ENCODE measurements at places on chromosomes 12 and 14.

- no peak for DNase-seq
These were observed 141.6 kb upstream of the PELI2 start for GRCh38 chr14:55976655-55977054.

- DNase-seq: no peak
These were observed 139.4 kb upstream of the PRICKLE1 start for GRCh38 chr12:42728770-42729534.

DNA sequence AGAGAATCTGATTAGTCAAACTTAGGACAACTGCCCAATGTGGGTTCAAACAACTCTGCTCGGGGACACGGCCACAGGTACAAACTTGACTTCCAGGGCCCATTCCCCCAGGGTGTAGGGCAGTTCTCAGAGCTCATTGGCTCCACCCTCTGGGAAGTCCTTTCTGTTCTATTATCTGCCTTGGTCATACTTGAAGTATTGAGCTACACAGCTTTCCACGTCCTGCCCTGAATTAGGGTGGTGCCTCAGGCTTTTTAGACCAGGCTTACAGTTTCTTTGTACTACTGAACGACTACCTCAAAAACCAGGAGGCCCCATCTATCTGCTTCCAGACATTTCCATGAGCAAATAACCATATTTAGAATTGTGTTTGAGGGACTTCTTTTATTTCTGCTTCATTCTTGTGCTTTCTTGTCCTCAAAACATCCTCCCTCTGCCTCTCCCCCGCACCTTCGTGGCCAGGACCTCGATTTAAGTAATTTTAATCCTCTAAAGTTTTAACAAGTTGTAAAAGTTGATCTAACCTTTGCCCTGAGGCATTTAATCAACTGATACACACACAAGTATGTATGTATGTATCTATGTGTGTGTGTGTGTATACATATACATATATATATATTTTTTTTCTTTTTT is 281.7 kb upstream of the AMIGO2 start:
- peak; percentile 21 for DNase-seq

GRCh38 chr14:50944647-50945413 is 547 bp upstream of the PYGL start:
- DNase-seq: no peak

DNA sequence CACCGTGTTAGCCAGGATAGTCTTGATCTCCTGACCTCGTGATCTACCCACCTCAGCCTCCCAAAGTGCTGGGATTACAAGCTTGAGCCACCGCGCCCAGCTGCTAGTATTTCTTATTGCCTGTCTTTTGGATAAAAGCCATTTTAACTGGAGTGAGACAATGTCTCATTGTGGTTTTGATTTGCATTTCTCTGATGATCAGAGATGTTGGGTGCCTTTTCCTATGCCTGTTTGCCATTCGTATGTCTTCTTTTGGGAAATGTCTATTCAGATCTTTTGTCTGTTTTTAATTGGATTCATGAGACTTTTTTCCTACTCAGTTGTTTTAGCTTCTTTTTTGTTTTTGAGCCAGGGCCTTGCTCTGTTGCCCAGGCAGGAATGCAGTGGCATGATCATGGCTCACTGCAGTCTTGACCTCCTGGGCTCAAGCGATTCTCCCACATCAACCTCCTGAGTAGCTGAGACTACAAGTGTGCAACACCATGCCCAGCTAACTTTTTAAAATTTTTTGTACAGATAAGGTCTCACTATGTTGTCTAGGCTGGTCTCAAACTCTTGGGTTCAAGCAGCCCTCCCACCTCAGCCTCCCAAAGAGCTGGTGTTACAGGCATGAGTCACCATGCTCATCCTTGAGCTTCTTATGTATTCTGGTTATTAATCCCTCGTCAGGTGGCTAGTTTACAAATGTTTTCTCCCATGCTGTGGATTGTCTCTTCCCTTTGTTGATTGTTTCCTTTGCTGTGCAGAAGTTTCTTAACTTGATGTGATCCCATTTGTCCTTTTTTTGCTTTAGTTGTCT is 65.9 kb downstream of the ACACB start:
- no peak for DNase-seq

DNA sequence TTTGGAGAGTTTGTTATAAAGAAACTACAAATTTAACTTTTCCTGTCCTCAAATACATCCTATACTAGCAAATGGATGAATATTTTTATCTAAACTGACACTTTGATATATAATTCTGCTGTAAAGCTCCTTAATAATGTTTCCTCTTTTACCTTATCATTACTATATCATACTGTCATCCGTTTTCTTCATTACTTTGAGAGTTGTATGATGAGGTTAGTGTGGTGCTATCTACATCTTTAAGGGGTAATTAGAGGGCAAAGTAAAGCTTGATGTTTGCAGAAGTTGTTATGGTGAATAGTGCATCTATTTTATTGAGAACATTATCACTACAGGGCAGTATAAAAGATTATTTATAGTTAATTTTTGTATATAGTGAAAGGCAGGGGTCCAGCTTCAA is 36.1 kb downstream of the LIN7A start:
- no peak for DNase-seq

DNA sequence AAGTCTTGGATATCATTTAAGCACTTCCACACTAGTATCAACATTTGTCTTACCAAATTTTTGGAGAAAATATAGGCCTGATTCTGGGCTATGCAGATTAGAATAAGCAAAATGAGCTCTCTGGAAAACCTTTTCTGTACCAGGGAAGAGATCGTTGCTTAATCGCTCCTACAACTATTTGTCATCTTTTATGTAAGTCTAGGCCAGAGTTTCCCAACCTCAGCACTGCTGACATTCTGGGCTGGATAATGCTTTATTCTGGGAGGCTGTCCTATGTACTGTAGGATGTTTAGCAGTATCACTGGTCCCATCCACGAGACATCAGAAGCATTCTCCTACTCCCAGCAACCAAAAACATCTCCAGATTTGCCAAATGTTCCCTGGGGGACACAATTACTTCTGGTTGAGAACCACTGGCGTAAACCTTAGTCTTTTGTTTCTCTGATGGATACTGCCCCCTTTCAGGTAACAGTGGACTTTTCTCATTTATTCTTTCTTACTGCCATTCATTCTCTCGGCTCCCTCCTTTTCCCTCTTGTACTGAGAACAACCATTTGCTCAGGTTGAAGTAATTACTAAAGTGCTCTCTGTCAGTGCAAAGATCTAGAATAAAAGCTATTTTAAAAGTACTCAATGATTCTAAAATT is 316.9 kb upstream of the E2F7 start:
- no peak for DNase-seq

DNA sequence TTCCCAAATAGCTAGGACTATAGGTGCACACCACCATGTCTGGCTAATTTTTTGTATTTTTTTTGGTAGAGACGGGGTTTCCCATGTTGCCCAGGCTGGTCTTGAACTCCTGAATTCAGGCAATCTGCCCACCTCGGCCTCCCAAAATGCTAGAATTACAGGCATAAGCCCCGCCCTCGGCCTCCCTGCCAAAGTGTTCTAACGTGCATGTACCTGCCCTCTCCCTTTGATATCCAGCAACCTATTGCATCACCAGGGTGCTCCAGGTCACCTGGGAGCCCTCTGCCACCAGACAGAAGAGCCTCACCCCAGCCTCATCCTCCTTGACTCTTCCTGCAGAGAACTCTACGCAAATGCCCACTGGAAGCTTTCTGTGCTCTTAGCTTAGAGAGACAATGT is 2.2 kb upstream of the EML1 start:
- DNase-seq: no peak

- DNase-seq: no peak
These were observed 80.2 kb downstream of the TMTC1 start for GRCh38 chr12:29703528-29703927.

GRCh38 chr12:120735181-120735580 is 9.6 kb downstream of the ACADS start:
- DNase-seq: no peak

DNA sequence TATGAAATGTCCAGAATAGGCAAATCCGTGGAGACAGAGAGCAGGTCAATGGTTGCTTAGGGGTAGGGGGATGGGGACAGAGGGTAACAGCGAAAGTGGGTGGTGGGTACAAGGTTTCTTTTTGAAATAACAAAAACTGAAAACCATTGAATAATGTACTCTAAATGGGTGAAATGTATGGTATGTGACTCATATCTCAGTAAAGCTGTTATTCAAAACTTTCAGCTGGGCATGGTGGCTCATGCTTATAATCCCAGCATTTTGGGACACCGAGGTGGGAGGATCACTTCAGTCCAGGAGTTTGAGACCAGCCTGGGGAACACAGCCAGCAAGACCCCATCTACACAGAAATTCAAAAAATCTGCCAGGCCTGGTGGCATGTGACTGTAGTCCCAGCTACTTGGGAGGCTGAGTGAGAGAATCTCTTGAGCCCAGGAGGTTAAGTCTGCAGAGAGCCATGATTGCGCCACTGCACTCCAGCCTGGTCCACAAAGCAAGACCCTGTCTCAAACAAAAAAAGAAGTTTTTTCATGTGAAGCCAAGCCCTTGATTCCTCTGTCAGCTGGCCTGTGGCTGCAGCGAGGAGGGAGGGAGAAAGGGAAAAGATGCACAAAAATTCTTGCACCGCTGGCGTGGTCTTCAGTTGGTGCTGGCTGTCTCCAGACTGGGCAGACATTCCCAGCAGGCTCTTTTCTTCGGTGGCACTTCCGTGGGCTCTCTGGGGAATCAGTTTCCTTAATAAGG is 248.2 kb downstream of the SLC41A2 start:
- no peak for DNase-seq

DNA sequence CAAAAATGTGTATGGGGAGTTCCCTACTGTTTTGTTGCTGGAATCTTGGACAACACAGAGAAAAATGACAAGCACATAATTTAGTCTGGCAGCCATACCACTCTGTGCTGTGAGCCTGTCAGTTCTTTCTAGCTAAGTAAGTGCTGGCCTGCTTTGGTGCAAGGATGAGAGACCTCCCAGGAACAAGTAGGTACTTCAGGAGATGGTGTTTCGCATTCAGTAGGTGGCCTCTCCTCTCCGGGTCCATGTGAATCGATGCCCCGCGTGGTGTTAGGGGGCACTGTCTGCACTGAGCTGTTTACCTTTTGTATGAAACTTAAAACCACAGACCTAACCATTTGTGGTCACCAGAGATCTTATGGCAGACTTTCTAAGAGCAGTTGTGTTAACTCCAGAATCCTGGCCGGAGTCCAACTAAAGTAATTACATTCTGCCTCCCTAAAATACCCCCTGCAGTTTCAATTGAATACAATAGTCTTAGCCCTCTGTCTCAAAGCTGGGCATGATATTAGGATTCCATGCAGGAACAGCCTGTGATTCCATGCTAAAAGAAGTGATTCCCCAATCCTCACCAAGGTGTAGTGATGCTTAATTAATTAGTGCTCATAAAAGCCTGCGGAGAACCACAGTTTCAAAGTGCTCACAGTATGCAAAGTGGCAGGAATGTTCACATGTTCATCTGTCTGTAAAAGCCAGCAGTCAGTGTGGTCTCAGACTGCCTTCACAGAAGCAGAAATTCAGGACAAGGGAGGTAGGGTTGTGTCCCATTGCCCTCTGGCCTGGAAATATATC is 64.2 kb downstream of the LLPH start:
- no peak for DNase-seq

DNA sequence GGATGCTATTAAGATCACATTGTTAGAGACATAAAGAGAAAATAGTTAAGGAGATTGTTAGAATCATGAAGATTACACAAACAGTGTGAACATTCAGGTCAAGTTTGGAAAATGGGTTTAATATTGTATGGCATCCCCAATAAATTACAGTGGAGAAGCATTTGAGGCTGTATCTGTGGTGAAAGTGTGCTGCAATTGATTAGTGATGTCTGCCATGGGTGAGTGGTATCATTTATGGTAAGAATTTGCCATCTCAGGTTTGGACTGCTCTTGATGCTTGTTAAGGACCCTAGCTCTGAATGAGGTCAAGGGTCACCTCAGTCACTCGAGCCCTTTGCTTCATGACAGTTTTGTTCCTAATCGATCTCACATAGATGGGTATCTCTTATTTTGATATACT is 265.7 kb upstream of the SRRM4 start:
- no peak for DNase-seq

DNA sequence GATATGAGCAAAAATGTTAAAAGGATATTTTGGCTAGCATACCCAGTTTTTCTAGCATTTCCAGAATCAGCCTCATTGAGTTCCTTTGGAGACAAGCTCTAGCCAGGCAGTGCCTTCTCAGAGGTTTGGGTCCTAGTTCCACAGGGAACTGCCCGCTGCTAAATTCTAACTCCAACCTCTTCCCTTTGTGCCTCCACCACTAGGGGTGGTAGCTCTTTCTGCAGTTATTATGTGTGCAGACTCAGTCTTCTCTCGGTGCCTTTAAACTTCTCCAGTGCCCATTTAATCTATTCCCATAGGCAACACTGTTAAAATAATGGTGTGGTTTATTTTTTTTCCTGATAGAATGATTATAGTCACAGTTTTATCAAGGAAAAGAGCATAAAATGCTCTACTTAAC is 21.5 kb upstream of the SLC25A3 start:
- DNase-seq: no peak

- DNase-seq: no peak
These were observed 6.8 kb downstream of the NTF3 start for GRCh38 chr12:5438671-5439200.

- DNase-seq: no peak
These were observed 41.1 kb downstream of the TMEM63C start for GRCh38 chr14:77222546-77223225.

- no peak for DNase-seq
These were observed 463.5 kb upstream of the RGS6 start for GRCh38 chr14:71468701-71469100.

DNA sequence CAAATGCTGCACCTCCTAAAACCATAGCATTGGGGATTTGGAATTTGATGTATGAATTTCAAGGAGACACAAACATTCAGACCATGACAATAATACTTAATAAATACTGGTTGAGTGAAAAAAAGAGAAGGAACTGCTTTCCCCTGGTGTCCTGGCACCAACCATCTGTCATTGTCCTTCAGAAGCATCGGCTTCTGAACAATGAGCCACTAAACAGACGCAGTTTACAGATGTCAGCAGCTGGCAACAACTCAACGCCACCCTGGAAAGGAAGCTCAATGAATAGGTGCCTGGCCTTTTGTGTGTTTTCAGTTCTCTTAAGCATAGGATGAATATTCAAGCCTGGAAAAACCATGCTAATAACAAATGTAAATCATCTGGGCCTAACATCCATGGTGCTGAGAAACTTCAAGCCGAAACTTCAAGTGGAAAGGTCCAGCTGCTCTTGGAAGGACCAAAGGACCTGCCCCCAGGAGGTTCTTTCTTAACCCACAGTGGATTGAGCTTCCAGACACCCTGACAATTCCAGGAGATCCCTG is 101.3 kb downstream of the WIF1 start:
- DNase-seq: no peak

DNA sequence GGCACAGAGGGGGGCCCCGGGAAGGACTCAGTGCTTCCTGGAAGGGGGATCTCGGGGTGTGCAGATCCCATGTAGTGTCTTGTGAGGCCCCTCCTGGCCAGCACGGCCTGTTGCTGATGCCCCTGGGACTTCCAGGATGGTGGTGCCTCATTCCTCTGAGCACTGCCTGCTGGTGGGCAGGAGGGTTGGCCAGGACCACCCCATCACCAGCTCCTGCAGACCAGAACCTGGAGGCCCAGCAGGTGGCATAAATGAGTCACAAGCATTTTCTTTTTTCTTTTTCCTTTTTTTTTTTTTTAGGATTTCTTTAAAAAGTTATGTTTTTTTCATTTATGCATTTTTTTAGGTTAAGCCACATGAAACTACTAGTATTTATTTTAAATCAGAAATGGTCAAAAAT is 8.0 kb downstream of the MMP17 start:
- no peak for DNase-seq

- DNase-seq: no peak
These were observed 9.2 kb downstream of the PSMC6 start for GRCh38 chr14:52716155-52716554.

Measured in stimulated activated CD4-positive, alpha-beta T cell treated with anti-CD3 and anti-CD28 coated beads, TNF-alpha, amount 100 ng/mL, for 4 hours (primary cell).